Activated T-cell treated with anti-CD3 and anti-CD28 coated beads, Interleukin-2, amount 50 U/mL, for 48 hours (primary cell): ENCODE measurements at places on chromosomes 3 and 15.
A peak's percentile ranks its signal among the peaks of the same experiment; 100 is the strongest.

DNA sequence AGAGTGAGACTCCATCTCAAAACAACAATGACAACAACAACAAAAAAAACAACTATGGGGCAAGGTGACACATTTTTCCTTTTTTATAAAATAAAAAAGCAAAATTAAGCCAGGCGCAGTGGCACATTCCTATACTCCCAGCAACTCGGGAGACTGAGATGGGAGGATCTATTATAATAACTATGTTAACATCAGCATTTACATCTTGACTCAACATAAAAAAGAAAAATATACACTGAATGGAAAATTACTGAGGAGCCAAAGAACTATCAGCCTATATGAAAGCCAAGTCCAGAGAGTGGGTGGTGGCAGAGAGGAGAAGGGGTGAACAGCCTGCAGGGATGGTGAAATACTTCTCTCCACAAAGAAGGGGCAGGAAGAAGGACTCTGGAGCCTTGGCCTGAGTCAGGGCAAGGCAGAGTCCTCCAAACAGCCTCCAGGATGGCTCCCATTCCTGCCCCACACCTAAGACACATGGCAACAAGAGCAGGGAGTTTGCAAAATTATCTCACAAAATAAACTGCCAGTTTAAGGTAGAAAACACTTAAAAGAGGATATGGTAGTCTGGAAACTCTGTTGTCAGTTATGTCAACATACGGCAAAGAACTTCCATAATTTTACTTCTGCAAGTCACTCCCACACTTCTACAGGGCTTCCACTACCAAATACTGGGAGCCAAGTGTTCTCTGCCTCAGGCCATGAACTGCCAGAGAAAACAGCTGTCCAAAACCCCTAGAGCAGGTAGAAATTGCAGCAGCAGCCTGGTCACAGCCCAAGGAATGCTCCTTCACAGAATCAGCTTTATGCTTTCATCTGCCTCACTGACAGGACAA lies 25.9 kb downstream of the HSPBAP1 start:
- no peak for DNase-seq

DNA sequence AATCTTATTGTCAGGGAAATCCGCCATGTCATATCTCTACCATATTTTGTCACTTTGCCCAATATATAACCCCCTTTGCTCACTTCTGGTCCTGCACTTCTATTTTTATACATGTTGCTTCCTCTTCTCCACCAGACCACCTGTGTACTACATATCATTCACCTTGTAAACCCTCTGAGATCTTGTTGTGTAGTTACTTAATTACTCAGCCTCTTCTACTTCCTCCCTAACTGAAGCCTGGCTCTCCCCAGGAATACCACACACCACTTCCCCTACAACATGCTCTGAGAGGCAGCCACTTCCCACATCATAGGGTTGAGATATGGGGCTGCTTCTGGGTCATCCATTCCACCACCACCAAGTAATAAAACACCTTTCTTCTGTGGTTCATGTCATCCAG lies 10.0 kb downstream of the HEXA start:
- DNase-seq: no peak

DNA sequence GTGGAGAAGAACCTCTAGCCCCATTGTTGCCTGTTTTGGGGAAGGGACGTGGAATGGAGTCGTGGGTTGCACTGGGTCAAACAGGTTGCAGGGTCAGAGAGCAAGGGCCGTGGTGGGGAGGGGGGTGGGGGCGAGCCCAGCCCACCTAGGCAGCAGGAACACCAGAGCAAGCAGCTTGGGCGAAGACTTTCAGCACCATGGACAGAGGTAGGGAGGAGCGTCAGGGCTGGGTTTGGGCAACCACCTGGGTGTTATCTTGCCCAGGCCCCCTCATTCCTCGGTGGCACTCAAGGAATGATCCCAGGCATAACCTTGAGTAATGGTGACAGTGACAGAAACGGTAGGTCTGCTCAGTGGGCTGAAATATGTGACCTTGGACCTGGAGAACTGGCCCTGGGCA lies 45.9 kb upstream of the TMEM115 start:
- peak; percentile 34 for DNase-seq

- no peak for DNase-seq
Observed at GRCh38 chr3:103082501-103082900, 647.7 kb downstream of the ZPLD1 start.

GRCh38 chr15:94582368-94582767 lies 351.0 kb downstream of the MCTP2 start:
- DNase-seq: peak; percentile 48

DNA sequence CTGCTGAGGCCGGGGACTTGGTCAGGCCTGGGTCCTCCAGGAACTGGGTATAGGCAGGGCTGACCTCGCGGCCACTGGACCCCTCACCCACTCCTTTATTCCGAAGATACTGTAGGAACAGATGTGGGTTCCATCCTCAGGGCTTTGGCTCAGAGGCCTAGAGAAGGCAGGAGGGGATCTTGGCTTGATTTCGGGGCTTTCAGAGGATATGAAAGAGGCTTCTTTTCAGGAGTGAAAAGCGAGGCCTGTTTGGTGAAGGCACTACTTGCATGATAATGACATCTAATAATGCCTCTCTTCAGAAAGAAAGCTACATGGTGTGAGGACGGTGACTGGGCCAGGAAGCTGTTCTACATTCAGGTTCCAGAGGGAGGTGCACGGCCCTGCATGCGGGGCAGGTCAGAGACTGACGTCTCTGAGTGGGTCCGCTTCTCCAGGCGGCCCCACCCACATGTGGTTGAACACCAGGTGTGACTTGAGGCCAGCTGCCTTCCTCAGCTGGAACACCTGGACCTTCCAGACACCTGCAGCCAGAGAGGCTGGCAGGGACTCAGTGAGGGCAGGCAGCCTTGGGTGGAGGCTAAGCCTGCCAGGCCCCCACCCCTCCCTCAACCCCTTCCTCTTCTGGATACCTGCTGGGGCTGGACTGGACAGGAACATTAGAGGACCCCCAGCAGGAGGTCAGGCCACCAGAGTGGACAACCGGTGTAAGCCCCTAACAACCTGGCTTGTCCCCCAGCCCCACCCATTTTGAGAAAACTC lies 31.1 kb upstream of the HHATL start:
- no peak for DNase-seq

DNA sequence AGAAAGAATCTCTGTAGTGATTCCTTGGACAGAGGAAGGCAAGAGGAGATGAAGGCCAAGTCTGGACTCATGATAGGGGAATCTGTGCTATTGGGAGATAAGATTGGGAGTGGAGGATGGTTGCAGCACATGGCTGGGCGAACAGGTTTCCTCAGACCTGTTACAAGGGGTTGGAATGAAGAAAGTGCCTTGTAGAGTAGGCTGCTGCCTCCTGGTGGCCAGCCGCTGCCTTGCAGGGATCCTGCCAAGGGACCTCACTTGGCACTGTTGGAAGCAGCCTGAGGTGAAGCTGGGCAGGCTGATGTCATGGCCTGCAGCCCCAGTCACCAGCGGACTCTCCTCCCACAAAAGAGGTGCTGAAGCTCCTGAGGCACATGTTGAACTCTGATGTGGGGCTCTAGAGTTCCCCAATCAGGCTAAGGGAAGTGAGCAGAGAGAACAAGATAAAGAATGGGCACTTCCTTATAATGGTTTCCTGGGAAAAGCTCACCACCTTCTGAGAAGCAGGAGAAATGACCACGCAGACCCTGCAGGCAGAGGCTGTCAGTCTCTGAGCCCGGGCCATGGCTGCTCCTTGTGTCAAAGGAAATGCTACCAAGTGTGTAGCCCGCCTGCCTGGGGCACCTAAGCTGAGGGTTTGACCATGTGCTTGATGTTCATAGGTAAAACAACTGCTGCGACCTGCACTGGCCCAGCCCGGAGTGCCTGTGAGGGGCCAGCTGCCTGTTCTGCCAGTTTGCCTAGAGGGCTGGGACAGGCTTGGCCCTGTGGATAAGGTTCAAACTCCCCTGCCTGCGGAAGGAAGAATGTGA lies 1.6 kb upstream of the TEX264 start:
- DNase-seq: peak; percentile 92
